ENCODE measurements at places on chromosomes 3 and 15.

- no peak for DNase-seq
Observed at GRCh38 chr3:44184319-44184953, 57.2 kb upstream of the TOPAZ1 start.

DNA sequence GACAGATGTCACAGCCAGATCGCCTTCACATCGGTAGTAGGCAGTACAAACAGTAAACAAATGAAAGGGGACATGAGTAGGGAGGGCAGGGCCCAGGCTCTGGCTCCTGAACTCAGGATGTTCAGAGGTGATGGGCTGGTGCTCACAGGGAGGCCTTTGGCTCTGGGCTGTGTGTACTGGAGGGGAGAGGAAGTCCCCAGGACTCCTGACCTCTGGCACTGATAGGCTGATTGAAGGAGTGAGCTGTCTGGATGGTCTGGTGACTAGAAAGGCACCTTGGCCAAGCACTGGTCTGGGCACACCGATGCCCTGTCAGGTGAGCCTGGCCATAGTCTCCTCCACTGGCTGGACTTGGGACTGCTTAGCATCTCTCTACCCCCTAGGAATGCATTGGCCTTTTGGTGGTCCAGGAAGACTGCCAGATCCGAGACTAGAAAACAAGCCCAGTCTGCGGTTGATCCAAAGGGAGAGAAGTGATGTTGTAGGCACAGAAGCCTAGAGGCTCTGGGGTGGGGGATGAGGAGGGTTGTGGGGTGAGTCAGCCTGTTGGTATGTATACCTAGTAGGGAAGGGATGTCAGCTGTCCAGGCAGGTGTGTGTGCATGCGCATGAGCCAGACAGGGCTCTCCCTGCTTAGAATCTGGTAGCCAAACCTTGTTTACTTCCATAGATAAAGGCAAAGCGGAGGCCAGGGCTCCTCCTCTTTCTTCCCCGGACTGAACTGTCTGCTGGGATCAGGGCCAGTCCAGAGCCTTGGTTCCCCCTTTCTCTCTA, 1.9 kb downstream of the SPINT1 start:
- peak; percentile 98 for DNase-seq

- DNase-seq = peak; percentile 78
Observed at GRCh38 chr3:46656778-46657556, 36.5 kb downstream of the ALS2CL start.

DNA sequence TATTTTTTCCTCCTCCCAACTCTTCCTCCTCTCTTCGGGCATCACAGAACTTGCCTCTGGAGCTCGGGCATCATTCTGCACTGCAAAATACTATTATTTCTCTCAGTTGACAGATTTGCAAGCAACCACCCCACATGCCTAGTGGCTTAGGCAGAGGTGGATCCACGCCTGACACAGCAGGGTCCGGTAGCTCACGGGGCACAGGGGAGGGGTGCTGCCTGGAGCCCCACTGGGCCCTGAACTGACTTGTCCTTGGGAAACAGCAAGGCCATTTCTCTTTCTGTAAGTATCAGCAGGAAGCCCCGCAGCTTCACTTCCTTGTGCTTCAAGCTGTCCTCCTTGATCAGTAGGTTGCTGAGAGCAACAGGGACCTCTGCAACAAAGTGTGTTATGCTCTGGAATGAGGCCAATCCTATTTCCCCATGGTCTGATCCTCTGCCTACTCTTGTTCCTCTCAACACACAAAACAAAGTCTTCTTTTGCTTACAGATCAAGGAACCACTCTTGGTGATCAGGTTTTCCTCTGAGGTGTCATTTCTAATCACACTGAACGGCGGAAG, 69.1 kb downstream of the FAM174B start:
- no peak for DNase-seq

GRCh38 chr3:180990505-180990904, 969 bp upstream of the DNAJC19 start:
- no peak for DNase-seq

DNA sequence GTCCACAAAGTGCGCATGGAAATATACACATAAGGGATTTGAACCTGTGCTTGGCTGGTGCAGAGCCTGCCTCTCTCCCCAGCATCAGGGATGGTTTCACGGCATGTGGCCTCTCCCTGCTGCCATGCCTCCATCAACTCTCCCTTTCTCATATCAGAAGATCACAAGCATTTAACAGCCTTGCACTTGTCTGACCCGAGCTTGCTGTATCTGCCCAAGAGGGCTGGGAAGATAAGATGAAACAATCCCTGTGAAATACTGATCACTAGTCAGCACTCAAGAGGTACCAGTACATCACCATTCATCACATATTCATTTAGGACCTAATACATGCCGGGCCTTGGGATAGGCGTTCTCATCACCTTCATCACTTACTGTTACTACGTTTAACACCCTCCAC, 107.6 kb upstream of the ARHGEF3 start:
- DNase-seq = no peak

- no peak for DNase-seq
Observed at GRCh38 chr3:130948929-130949328, 55.0 kb downstream of the ATP2C1 start.

- DNase-seq = peak; percentile 22
Observed at GRCh38 chr3:145983101-145983500, 177.9 kb downstream of the PLOD2 start.

DNA sequence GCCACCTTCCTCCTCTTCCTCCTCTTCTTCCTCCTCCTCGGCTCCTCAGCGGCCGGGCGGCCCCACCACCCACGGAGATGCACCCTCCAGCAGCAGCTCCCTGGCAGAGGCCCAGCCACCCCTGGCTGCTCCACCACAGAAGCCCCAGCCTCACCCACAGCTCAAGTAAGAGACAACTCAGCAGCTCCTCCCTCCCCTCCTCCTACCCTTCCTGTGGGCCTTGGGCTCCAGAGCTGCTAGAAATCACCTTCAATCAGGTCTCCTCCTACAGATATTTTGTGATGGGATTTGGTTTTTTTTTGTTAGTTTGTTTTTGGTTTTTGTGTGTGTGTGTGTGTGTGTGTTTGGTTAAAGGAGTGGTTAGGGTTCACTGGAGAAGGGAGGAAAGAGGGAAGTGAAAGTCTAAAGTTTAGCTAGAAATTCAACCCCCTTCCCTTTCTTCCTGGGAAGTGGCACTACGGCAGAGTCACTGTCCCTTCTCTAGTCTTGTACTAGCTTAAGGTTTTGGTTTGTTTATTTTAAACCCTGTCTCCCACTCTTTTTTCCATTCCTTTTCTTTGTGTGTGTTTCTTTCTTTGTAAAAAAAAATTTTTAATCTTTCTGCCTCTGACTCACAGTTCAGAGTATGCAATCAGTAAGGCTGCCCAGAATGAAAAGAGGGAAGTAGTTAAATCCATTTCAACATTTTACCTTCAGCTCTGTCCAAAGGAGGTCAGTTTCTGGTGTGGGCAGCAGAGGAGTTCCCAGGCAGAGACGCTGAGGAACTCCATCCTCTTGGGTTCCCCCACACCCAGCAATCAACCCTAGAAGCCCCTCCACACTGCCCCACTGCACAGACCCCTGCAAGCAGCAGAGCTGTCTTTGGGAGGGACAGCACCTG, 29.0 kb upstream of the TIMP4 start:
- DNase-seq = peak; percentile 27

Measured in epithelial cell of esophagus (primary cell).